ENCODE measurements at places on chromosomes 16 and 17.

- peaks cover 3% of the 10 kb centered on the region for H3K27me3 ChIP-seq
- H3K27ac ChIP-seq = peak overlapping the region; percentile 91
- peak overlapping the region; percentile 97 for H3K4me3 ChIP-seq
- no peak for DNase-seq
- 0 out of 2 replicates have a peak, but pooled peaks cover 5% of the 10 kb centered on the region for H3K36me3 ChIP-seq
Measured at GRCh38 chr17:75457047-75457654, 716 bp downstream of the TMEM94 start.

DNA sequence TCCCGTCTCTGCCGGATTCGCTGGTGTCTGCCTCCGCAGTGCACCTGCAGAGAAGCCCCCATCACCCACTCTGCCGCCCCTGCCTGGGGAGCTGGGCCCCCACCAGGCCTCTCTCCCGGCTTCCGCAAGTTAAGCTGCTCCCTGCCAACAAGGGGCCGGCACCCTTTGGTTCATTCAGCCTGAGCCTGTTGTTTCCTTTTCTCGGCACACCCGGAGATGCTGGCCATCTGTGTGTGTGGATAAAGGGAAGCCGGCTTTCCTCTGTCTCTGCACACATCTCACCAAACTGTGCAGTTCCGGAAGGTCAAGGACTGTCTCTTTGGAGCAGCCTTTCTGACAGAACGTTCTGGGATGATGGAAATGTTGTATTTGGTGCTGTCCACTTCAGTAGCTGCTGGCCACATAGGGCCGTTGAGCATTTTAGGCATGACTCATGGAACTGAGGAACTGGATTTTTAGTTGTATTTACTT lies 6.8 kb downstream of the MAPK8IP3 start:
- DNase-seq = no peak
- H3K36me3 ChIP-seq = no peaks in the 10 kb centered on the region

GRCh38 chr17:67433248-67433924 lies 56.3 kb downstream of the PITPNC1 start:
- no peak overlapping the region for H3K4me3 ChIP-seq
- H3K27me3 ChIP-seq = peaks cover 3% of the 10 kb centered on the region
- no peaks in the 10 kb centered on the region for H3K36me3 ChIP-seq
- peak overlapping the region; percentile 44 for H3K27ac ChIP-seq

GRCh38 chr16:14007450-14007849 lies 63.7 kb upstream of the MRTFB start:
- peak; percentile 59 for DNase-seq
- peak overlapping the region; percentile 13 for H3K27ac ChIP-seq
- no peaks in the 10 kb centered on the region for H3K36me3 ChIP-seq
- peak overlapping the region; percentile 29 for H3K4me3 ChIP-seq
- peaks cover 18% of the 10 kb centered on the region for H3K27me3 ChIP-seq

DNA sequence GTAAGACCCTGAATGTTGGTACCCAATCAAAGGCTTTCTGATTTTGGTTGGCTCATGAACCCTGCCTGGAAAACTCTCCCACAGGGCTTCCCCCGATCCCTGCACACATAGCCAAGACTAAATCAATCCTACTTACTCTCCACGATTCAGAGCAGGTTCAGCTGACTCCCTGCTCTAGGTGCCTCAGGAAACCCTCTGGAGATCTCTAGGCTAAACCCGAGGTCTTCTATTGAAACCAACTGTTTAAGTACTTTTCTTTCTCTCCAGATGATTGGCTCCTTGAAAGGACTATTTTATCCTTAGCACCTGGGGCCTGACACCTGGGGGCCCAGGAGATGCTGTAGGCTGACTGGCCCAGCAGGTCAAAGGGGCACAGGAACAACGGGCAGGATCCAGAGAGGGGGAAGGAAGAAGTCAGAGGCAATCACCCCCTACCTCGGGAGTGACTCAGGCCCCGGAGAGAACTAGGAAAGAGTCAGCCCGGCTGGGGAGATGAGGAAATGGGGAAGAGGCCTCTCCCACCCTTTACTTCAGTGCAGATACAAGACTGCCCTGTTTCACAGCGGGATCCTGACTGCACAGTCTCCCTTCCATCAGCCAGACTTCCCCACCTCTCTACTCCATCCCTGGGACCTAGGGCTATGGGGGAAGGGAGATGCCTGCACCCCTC lies 2.0 kb downstream of the TBC1D10B start:
- H3K4me1 ChIP-seq = peaks cover 39% of the 10 kb centered on the region
- peak overlapping the region; percentile 89 for H3K4me3 ChIP-seq
- peaks cover 9% of the 10 kb centered on the region for H3K27me3 ChIP-seq
- peak overlapping the region; percentile 70 for H3K27ac ChIP-seq

DNA sequence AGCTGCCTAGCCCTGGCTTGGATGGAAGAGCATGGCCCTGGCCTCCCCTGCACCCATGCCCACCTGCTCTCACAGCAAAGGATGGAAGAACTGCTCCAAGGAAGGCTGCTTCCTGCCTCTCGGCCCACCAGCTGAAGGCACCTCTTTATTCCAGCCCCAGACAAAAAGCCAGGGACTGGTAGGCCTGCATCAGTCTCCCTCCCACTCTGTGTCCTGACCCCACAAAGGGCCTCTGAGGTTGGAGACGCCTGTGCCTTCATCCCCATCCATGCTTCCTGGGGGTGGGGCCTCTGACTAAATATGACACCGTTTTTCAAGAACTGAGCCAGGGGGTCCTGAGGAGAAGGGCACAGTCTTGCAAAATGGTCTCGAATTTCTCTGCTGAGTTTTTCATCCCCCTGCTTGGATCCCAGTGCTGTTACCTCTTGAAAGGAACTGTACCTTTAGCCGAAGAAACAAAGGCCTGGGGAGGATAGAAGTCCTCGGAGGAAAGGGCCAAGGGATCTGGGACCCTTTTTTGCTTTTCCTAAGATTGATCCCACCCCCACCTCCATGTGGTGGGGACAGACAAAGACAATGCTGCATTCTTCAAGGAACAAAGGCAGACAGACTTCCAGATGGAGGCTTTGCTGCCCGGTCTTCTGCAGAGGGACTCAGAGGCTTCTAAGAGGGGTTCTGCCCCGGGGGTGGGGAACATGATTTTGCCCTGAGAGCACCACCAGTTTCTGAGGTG lies 5.2 kb downstream of the C17orf50 start:
- DNase-seq = no peak
- no peak overlapping the region for H3K4me3 ChIP-seq
- H3K4me1 ChIP-seq = peaks cover 10% of the 10 kb centered on the region

GRCh38 chr16:12507366-12507765 lies 296.3 kb downstream of the CPPED1 start:
- no peaks in the 10 kb centered on the region for H3K36me3 ChIP-seq
- H3K4me3 ChIP-seq = no peak overlapping the region
- no peak overlapping the region for H3K27ac ChIP-seq
- peak; percentile 72 for DNase-seq
- H3K27me3 ChIP-seq = peaks cover 1% of the 10 kb centered on the region

- peaks cover 21% of the 10 kb centered on the region for H3K4me1 ChIP-seq
- no peak overlapping the region for H3K4me3 ChIP-seq
- no peak overlapping the region for H3K27ac ChIP-seq
- H3K36me3 ChIP-seq = peaks cover 8% of the 10 kb centered on the region
- DNase-seq = no peak
- peaks cover 10% of the 10 kb centered on the region for H3K27me3 ChIP-seq
Measured at GRCh38 chr16:87126403-87127025, 190.7 kb downstream of the C16orf95 start.

- peaks cover 11% of the 10 kb centered on the region for H3K4me1 ChIP-seq
- no peaks in the 10 kb centered on the region for H3K27me3 ChIP-seq
- no peak overlapping the region for H3K4me3 ChIP-seq
- no peak for DNase-seq
Measured at GRCh38 chr16:50038286-50038685, 13.3 kb downstream of the CNEP1R1 start.

DNA sequence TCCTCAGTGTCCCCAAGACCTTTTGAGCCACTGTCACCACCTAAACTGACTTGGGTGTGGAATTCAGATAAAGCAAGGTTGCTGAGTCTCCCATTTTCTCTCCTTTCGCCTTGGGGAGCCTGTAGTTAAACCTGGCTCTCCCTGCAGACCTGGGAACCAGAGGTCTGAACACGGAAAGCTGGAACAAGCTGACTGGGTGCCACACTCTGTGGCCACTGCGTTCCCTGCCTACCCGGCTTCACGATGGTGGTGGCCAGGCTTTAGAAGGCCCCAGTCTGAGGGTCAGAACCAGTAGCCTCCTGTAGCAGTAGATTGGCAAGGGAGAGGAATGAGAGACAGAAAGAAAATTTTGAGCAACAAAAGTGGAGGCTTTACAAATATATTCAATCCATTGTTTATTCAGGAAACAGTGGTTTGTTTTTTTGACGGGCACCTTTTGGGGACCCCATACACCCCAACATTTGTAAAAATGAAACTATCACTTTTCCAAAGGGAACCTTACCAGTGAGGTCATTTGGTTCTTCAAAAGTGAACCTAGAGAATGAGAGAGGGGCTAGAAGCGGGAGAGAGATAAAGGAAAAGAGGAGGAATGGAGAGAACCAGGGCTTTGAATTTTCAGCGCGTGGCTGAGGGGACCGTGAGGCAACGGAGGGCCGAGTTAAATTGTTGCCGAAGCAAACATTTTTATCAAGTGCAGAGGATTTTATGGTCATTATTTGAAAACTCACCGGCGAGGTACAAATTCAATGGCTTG lies 1.8 kb upstream of the HOXB8 start:
- H3K4me1 ChIP-seq = peaks cover 23% of the 10 kb centered on the region
- H3K27me3 ChIP-seq = peaks cover 85% of the 10 kb centered on the region
- no peaks in the 10 kb centered on the region for H3K36me3 ChIP-seq
- no peak for DNase-seq
- H3K27ac ChIP-seq = no peak overlapping the region
- H3K4me3 ChIP-seq = peak overlapping the region; percentile 10

GRCh38 chr16:77273-77806 lies 685 bp upstream of the MPG start:
- H3K4me1 ChIP-seq = peaks cover 50% of the 10 kb centered on the region
- no peaks in the 10 kb centered on the region for H3K36me3 ChIP-seq
- peak overlapping the region; percentile 79 for H3K4me3 ChIP-seq
- DNase-seq = peak; percentile 50
- peaks cover 3% of the 10 kb centered on the region for H3K27me3 ChIP-seq

DNA sequence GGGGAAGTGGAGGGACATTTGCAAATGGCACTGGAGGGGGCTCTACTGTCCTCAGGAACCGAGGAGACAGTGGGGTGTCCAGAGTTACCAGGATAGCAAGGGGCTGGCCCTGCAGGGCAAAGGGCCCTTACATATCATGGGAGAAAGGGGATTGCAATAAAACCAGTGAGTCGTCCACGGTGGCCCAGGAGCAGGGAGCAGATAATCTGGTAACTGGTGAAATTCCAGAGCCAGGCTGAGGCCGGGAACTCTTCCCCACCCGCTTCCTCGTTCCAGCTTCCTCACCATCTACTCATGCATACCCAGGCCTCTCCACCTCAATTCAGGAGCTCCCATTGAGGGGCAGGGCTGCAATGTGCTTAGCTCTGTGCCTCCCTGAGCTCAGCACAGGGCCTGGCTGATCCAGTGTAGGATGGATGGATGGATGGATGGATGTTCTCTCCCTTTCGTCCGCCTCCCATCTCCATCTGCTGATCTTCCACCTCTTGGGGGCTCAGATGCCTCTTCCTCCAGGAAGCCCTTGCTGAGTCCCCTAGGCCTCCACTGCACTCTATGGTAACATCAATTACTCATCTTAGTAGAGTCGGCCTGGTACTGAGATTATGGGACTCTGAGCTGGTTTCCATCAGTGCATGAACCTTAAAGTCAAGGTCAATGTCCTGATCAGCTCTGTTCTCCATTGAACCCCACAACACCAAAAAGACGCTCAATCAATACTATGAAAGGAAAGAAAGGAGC lies 41.2 kb upstream of the NDRG4 start:
- no peak for DNase-seq
- H3K36me3 ChIP-seq = no peaks in the 10 kb centered on the region
- H3K4me3 ChIP-seq = no peak overlapping the region

DNA sequence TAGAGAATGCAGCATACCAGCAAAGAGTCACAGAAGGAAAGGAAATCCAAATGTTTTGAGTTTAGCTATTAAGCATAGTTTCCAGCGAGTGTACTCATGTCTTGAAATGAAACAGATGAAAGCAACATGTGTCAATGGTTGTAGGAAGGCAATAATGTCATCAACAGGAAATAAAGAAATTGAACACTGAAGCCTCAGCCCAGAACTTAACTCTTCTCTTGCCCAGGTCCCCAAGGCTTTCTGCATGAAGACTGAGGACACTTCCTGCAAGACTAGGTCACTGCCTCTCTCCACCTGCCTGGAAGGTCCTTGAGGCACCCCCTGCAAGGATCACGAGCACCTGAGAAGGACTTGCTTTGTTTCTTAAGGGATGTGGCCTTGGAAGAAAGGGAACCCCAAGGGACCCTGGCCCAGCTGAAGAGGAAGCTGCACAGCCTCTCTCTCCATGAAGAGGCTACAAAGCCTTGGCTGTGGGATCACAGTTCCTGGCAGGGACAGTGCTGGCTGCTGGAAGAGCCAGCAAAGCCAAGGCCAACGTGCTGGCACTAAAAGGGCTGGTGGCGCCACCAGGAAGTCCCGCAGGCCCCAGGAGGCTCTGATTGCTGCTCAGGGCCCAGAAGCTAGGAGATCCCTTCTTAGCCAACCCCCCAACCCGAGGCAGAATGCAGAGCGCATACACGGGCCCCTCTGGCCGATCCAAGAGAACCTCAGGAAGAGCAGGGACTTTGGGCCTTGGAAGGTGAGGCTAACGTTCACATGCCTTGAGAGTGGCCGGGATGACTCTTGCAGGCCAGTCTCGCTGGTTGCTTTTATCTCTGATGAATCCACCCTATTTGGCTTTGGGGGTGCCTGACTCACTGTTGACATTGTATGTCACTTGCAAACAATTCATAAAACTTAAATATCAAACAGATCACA lies 23.4 kb upstream of the AXIN2 start:
- DNase-seq = no peak
- peaks cover 13% of the 10 kb centered on the region for H3K27me3 ChIP-seq
- no peaks in the 10 kb centered on the region for H3K36me3 ChIP-seq
- H3K4me1 ChIP-seq = no peaks in the 10 kb centered on the region

GRCh38 chr17:66301367-66301863 lies 998 bp upstream of the PRKCA start:
- H3K36me3 ChIP-seq = peaks cover 36% of the 10 kb centered on the region
- peaks cover 43% of the 10 kb centered on the region for H3K4me1 ChIP-seq
- H3K27me3 ChIP-seq = peaks cover 2% of the 10 kb centered on the region
- peak overlapping the region; percentile 78 for H3K27ac ChIP-seq
- H3K4me3 ChIP-seq = peak overlapping the region; percentile 93

- H3K36me3 ChIP-seq = no peaks in the 10 kb centered on the region
- no peak overlapping the region for H3K27ac ChIP-seq
- H3K27me3 ChIP-seq = no peaks in the 10 kb centered on the region
Measured at GRCh38 chr16:14194721-14195120, 123.6 kb downstream of the MRTFB start.

- no peak overlapping the region for H3K4me3 ChIP-seq
- DNase-seq = no peak
- peaks cover 26% of the 10 kb centered on the region for H3K27me3 ChIP-seq
- H3K4me1 ChIP-seq = peaks cover 18% of the 10 kb centered on the region
- no peaks in the 10 kb centered on the region for H3K36me3 ChIP-seq
Measured at GRCh38 chr17:41619036-41619926, 5.1 kb downstream of the KRT17 start.

DNA sequence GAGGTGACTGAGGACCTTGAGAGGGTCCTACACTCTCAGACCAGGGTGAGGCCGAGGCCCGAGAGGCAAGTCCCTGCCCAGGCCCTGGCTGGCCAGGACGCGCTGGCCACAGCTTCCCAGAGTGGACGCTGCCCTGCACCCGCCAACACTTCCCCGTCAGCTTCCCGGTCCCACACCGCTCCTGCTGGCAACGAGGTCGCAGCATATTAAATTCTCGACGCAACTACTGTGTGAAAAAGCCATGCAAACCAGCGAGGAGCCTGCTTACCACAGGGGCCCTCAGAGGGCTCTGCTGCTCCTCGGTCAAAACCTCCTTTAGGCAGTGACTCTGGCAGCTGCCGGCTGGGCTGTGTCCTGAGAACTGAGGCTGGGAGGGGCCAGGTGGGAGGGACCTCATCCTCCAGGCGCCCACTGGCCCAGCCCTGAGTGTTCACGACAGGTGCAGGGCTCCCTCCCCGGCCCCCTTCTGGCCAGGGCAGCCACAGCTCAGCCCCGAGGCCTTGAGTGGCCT lies 2.1 kb upstream of the TEX19 start:
- H3K27me3 ChIP-seq = peaks cover 11% of the 10 kb centered on the region
- no peak overlapping the region for H3K4me3 ChIP-seq
- H3K4me1 ChIP-seq = peaks cover 9% of the 10 kb centered on the region
- no peaks in the 10 kb centered on the region for H3K36me3 ChIP-seq
